Stimulated activated CD8-positive, alpha-beta memory T cell treated with anti-CD3 and anti-CD28 coated beads, Interleukin-7, amount 100 ng/mL, for 1 hour (primary cell): ENCODE measurements at places on chromosomes 4 and X.

DNA sequence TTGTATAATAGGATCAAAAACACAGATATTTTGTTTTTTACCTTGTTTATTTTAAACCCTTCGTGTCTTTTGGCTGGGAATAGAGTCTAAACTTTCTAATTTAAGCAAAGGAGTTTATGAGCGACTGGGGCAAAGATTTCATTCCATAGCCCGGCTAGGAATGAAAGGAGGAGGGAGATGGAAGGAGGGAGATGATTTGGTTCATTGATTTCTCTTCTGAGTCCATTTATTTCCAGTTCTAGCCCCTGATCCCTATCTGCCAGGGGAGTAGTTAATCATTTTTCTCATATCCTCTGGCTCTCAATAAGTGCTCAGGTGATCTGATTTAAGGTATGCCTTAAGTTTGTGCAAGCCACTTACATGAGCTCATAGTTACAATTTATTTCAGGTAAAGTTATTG, 120.0 kb downstream of the SPRY1 start:
- no peak for DNase-seq

GRCh38 chr4:105181259-105181658, 34.6 kb downstream of the TET2 start:
- DNase-seq: no peak

GRCh38 chr4:2962614-2963174, 512 bp downstream of the NOP14 start:
- no peak for DNase-seq

- no peak for DNase-seq
These were observed 39.1 kb downstream of the HAND2 start for GRCh38 chr4:173490817-173491528.

DNA sequence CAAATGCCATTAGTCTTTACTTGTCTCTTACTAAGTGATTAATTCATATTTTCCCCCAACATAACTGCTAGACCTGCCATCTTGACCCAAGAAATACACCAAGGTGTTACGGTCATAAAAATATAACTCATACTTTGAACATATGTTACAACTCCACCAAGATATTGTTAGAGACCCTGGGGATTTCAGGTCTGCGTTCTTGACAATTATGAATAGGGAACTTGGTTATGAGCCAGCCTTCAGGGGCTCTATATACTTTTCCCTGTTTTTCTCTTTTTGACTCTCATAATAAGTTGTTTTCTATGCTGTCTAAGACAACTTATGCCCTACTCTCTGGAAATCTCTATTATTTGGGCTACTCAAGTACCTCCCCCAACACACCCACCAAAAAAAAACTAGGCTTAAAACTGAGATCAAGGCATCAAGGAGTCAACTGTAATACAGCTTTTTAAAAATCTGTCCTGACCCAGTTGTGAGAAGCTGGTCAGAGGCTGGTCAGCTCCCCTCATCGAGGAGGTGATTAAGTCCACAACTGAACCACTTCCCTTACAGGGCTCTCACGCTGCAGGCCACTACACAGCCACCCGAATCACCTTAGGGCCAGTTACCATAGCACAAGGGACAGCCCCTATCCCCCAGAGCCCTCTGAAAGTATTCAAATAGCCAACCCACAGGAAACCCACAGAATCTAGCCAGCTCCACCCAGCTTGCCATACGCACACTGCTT, 10.5 kb upstream of the TLR3 start:
- no peak for DNase-seq

DNA sequence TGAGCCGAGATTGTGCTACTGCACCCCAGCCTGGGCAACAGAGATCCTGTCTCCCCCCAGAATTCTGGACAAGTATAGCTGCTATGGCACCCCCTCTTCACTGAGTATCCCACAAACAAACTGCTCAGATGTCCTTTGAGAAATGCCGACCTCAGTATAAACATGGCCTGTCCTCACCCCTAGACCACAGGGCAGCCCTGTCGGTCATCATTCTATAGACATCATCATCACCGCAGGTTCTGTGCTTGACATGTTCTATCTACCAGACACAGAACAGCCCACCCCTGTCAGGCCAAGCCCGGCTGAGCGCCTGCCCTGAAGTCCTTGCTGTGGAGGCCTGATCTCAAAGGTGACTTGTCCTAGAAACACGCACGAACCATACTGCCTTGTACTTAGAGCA, 232.9 kb downstream of the DHRSX start:
- no peak for DNase-seq

- DNase-seq: no peak
These were observed 31.3 kb downstream of the SOWAHB start for GRCh38 chr4:76866641-76867040.

DNA sequence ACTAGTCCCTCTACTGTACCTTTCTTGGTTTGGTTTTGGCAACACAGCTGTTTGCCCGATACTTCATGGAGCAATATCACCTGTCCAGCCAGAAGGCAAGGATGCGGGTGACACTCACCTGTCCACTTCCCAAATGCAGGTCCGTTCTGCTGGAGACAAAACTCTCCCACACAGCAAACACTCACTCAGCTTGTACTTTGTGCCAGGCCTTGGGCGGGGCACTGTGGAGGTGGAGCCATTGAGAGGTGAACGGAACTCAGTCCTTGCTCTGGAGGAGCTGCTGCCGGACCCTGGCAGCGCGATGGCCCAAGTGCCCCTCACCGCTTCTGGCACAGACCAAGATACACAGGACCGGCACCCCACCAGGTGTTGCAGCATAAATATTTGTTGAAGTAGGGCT, 15.3 kb upstream of the HMGB3 start:
- no peak for DNase-seq

DNA sequence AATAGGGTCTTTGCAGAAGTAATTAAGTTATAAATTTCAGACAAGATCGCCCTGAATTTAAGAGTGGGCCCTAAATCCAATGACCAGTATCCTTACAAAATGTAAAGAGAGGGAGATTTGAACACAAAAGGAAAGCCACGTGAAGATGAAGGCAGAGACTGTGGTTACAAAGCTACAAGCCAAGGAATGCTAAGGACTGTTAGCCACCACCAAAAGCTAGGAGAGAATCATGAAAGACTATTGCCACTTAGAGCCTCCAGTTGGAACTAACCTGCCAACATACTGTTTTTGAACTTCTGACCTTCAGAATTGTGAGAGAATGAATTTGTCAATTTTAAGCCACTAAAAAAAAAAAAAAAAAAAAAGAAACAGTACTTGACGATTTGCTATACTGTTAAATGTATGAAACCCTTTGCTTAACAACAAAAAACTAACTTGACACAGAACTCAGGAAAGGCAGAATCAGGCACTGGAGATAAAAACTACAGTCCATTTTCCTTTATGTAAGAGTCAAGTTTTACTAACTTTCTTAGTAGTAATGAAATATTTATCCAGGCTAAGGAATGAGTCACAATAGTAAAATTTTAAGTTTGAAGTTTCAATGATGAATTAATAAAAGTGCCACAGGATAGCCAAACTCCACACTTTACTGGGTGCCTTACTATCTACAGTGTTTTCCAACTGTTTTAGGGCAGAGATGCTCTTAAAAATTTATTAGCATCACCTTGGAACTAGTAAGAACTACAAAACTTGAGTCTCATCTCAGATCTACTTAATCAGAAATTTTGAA, 25.1 kb downstream of the DHX15 start:
- no peak for DNase-seq

GRCh38 chr4:19399001-19399400, 852.7 kb upstream of the SLIT2 start:
- no peak for DNase-seq

GRCh38 chrX:155966876-155967275, 30.6 kb upstream of the IL9R start:
- DNase-seq: peak; percentile 3

DNA sequence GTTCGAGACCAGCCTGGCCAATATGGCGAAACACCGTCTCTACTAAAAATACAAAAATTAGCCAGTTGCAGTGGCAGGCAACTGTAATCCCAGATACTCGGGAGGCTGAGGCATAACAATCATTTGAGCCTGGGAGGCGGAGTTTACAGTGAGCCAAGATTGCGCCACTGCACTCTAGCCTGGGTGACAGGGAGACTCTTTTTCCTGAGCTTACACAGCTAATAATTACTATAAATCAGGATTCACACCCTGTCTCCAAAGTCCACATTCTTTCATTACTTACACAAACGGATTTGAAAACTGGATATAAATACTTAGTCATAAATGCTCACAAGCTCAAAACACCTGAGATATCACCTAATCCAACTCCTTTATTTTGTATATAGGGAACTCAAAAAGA, 151.6 kb downstream of the LRBA start:
- DNase-seq: no peak

DNA sequence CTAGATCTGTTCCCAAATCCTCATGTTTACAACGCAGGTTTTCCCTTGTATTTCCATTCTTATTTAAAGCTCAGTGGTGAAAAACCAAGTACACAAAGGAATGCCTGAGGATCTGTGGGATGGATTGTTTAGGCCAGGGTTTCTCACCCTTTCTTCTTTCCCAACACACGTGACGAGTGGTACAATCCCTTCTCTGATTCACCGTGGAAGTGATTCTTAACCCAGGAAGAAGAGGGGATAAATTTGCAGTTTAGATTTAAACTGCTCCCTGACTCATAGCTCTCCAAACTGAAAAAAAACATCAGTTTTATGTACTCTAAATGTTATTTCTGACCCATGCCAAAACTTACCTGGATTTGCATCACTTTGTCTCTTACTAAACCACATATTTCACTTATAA, 17.0 kb downstream of the PAQR3 start:
- no peak for DNase-seq

DNA sequence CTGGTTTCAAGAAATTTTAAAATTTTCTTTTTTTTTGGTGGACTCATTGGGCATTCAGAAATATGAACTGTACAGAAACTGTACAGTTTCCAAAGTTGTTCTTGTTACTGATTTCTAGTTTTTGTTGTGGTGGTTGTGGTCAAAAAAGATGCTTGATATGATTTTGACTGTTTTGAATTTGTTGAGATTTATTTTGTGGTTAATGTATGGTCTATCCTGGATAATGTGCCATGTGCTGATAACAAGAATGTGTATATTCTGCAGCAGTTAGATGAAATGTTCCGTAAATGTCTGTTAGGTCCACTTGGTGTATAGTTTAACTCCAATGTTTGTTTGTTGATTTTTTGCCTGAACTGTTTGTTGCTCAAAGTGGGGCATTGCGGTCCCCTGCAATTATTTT, 127.6 kb upstream of the NUDT6 start:
- no peak for DNase-seq

- no peak for DNase-seq
These were observed 571.0 kb upstream of the KLHL4 start for GRCh38 chrX:86946569-86946968.
